ENCODE measurements at places on chromosomes 1 and 21.

DNA sequence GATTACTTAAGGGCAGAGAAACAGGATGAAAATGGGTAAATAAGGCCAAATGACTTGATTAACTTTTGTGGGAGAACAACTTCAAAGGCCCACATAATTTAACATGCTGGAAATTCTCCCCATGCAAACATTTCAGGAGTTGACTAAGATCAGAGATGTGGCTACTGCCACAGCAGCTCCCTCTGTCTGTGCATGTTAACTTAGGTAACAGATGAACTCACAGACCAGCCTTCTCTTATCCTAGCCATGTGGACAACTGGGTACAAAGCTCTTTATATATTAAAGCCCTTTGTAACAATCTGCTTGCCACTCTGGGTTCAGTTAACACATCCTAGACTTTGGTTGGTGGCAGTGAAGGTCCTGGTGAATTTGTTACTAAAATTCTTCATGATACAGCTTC is 33.2 kb downstream of the BEND5 start:
- no peak for DNase-seq

GRCh38 chr1:26598890-26599289 is 69.3 kb downstream of the RPS6KA1 start:
- no peak for DNase-seq

GRCh38 chr1:61816191-61816590 is 73.9 kb downstream of the PATJ start:
- no peak for DNase-seq

DNA sequence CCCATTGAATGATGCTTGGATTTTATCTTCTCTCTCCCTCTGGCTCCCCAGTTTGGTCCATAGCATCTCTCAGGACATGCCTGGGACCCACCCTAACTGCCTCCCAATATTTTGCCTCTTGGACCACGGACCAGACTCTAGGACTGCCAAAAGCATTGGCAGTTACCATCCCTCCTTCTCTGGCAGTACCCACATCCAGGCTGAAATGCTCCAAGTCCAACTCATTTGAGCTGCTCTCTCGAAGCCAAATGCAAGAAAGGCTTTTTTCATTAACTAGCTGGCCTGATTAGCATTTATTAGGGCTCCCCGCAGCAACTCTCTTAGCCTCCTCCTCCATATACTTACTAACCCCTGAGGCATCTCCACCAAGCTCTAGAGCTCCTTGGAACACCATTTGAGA is 140.0 kb upstream of the GRIK3 start:
- DNase-seq, result no peak

- DNase-seq, result no peak
Observed at GRCh38 chr1:113813218-113813617, 942 bp upstream of the RSBN1 start.

GRCh38 chr1:186307445-186307844 is 67.6 kb downstream of the TPR start:
- no peak for DNase-seq

DNA sequence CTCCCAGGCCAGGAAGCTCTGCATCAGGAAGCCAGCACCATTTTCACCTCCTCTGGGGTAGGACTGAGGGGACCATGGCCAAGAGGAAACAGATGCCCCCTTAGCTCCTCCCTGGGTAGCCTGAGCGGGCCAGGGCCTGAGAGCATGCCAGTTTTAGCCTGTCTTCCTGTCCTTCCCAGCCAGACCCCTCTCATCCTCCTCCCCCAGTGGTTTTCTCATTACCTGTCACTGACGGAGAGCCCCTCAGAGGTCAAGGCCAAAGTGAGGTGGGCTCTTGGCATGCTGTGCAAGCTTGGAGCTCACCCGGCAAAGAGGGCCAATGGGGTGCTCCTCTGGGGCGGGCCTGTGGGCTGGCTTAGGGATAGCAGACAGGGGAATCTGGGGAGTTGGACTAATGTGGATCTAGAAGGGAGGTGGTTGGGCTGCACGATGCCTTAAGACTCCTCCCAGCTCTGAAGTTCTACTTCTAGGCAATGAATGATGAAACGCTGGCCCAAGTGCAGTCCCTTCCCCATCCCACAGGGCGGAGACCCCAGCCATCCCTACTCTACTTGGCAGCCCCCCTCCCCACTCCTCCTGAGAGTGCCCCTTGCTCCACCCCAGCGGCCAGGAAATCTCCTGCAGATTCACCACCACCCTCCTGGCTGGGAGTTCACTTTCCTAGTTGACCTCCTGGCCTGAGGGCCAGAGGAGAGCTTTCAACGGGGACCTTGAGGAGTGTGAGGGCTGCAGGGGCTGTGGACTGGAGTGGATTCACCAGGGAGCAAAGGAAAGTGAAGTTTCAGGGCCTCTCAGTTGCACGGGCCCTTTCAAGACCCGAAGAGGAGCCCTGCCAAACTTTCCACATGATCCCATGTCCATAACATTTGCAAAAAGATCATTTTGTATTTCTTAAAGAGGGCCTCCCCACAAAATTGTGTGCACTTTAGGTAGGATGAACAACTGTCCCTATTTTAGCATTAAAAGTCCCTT is 9.4 kb upstream of the LMNA start:
- no peak for DNase-seq

- DNase-seq, result no peak
Observed at GRCh38 chr1:172657586-172657985, 1.3 kb upstream of the FASLG start.

Measured in stimulated activated CD8-positive, alpha-beta memory T cell treated with anti-CD3 and anti-CD28 coated beads, Interleukin-4, amount 100 ng/mL, for 1 hour (primary cell).